Suppressor macrophage treated with lipopolysaccharide for 4 hours (primary cell): ENCODE measurements at places on chromosomes 7 and 10.
A peak's percentile ranks its signal among the peaks of the same experiment; 100 is the strongest.

- no peak for DNase-seq
These were observed 434.4 kb upstream of the ZMIZ1 start for GRCh38 chr10:78634389-78634815.

GRCh38 chr7:33107136-33108066, 1.8 kb downstream of the RP9 start:
- peak; percentile 27 for DNase-seq

DNA sequence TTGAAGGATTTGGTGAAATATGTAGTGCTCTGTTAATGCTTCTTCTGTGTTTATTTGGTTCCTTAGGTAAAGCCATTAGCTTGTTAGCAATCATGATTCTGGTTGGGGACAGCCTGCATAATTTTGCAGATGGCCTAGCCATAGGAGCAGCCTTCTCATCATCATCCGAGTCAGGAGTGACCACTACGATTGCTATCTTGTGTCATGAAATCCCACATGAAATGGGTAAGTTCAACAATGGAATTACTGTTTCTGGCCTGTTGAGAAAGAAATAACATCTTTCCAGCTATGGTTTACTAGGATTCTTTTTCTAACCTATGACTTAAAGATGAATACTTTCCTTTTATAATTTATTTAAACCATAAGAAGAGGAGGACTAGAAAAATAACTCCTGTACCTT, 48.9 kb downstream of the SLC39A12 start:
- no peak for DNase-seq

GRCh38 chr7:15686957-15687545, 568 bp upstream of the MEOX2 start:
- DNase-seq = no peak

DNA sequence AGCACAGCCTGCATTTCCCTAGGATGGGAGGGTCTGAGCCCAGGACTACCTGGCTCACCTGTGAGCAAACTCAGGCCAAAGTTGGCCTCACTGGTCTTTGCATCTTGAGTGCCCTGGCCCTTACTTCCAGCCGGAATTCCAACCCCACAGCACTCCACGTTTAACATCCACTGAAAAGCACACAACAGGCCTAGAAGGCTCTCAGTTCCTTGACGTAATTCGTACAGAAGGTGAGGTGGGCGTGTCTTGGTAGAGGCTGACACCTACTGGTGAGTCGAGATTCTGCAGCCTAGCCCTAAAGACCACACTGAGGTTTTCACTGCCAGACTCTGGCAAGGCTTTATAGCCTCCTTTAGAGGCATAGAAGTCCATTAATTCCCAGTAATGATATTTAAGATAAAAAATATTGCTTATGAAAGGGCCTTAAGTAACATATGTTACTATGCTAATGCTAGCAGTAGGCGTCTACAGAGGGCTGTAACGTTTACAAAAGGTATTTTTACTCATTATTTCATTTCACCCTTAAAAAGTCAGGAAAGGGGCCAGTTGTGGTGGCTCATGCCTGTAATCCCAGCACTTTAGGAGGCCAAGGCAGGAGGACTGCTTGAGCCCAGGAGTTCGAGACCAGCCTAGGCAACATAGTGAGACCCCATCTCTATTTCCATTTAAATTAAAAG, 95.8 kb downstream of the HIP1 start:
- peak; percentile 89 for DNase-seq

GRCh38 chr10:69439813-69440506, 11.3 kb upstream of the TSPAN15 start:
- peak; percentile 74 for DNase-seq

- no peak for DNase-seq
These were observed 28.8 kb upstream of the HECTD2 start for GRCh38 chr10:91381257-91381891.

DNA sequence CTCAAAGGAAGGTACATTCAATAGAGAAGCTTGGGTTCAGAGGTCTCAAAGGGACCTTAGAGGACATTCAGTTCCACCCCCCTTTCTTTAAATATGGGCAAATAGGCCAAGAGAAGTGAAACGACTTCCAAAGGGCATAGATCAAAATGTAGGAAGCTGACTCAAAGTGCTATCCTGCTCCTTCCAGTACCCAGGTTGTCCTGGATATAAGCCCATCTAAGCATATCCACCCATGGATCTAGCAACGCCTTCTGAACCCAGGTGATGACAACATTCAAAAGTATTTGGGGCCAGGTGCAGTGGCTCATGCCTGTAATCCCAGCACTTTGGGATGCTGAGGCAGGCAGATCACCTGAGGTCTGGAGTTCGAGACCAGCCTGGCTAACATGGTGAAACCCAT, 5.3 kb downstream of the ATXN7L1 start:
- no peak for DNase-seq

- DNase-seq = no peak
These were observed 228.2 kb downstream of the CHRM2 start for GRCh38 chr7:137096607-137097006.

DNA sequence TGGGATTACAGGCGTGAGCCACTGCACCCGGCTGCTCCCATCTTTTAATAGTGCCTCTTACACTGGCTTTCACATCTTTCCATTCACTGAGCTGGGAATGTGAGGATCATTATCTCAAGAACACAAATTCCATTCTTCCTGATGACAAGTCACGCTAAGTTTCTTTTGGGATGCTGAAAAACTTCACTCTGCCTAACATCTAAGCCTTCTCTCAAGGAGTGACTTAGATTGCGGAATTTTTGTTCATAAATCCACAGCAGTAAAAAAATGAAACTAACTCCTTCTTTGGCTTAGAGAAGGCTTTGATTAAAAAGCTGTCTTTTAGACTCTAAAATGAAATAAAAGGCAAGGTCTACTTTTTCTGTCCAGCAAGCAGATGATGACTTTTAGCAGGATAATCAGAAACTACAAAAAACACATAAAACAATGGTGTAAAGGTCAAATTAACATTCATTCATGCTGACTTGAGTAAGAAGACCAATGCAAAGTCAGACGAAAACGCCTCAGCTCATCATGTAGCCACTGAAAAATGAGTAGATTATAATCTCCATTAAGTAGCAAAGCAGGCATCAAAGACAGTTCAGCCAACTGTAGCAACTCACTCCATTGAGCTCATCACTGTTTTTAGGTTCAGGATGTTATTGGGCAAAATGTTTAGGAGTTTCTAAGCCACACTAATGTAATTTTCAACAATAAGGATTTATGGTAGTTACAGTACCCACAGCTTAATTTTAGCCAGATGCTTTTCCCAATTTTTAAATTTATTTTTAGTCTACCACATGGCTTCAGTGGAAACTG, 178.8 kb downstream of the ELMO1 start:
- DNase-seq = no peak

GRCh38 chr10:97627731-97628130, 5.6 kb downstream of the MORN4 start:
- no peak for DNase-seq

- DNase-seq = peak; percentile 39
These were observed 151.3 kb upstream of the FAM20C start for GRCh38 chr7:40799-41750.

GRCh38 chr7:81623251-81623855, 146.5 kb downstream of the HGF start:
- no peak for DNase-seq

DNA sequence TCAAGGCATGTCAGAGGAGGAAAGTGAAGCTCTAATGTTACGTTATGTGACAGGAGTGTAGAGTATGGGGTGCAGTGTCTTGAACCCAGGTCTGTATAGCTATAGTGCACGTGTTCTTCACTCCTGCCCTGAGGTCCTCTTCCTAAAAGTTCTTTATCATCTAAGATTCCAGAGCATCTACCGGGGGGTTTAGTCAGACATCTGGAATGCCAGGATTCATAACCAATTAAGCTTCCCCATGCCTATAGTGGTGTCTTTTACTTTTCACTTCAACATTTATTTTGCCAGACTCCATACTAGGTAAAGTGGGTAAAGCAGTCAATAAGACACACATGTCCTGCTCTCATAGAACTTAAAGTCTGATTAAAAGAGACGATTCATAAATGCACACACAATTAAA, 22.4 kb downstream of the PPP1R3C start:
- DNase-seq = no peak

DNA sequence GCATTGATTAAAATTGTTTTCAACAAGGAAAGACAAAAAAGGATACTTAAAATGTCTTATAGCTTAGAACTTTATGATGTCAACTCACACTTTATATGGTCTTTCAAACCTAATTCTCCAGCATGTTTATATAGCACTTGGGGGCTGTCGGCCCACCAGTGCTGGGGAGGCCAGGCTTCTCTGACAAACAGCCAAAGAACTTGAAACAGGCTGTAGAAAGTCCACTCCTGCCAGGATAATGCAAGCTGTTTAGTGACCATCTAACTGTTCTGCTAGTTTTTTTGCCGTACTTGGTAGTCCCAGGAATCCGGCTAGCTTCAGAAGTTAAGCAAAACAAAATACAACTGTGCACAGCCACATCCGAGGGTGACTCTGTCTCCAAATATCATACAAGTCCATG, 13.6 kb upstream of the SOSTDC1 start:
- no peak for DNase-seq

- no peak for DNase-seq
These were observed 266.6 kb upstream of the GNAI1 start for GRCh38 chr7:79868010-79868409.

- no peak for DNase-seq
These were observed 12.3 kb downstream of the THNSL1 start for GRCh38 chr10:25028711-25029110.

- DNase-seq = no peak
These were observed 170.3 kb downstream of the PAXIP1 start for GRCh38 chr7:154832557-154833138.

- no peak for DNase-seq
These were observed 504 bp upstream of the BMPER start for GRCh38 chr7:33904681-33905388.

- DNase-seq = no peak
These were observed 171.2 kb downstream of the CHCHD3 start for GRCh38 chr7:132910657-132911056.

DNA sequence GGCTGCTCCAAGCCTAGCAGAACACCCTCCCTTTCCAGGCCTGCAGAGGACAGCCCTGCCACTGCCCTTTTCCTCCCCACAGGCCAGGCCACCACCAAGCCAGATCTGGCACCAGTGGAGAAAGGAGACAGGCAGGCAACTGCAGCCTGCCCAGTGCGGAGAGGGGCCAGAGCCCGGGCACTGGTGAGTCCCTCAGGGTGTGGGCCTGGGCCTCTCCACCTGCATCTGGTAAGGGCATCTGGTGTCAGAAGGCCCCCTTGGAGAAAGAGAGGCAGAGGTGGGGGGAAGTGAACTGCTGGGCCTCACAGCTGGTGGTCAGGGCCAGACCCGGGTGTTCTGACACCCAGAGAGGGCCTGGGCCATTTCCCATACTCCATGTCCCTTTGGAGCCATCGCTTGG, 27.9 kb downstream of the ZNF783 start:
- no peak for DNase-seq

GRCh38 chr10:64175271-64175962, 654.2 kb downstream of the REEP3 start:
- DNase-seq = no peak

- DNase-seq = no peak
These were observed 74.4 kb downstream of the SEPTIN7 start for GRCh38 chr7:35875292-35875691.

GRCh38 chr10:25522294-25522693, 347.5 kb downstream of the GPR158 start:
- DNase-seq = no peak
